ENCODE measurements at places on chromosomes 6 and 20.

DNA sequence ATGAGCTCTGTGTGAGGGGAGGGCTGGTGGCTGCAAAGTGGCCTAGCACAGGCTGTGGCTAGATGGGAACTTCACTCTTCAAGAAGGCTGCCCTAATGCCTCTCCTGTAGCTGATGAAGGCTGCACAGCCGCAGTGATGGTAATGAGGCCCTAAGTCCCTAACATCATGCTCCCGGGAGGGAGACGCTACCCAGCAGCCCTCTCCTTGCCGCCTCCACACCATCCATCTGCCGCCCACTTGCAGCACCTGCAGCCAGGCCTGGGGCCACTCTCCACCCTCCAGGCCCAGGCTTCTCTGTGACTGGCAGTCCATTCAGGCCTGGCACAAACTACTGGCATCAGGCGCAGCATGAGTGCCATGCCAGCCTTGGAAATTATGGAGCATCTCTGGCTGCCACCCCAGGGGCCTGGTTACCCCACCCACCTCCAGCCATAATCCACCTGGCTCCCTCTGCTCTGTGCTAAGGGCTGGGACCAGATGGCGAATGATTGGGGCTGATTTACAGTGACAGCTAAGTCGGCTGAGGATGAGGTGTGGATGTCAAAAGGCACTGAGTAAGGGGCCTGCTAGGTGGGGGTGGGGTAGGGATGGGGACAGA, 284.2 kb downstream of the LRFN2 start:
- no peak for DNase-seq

- no peak for DNase-seq
These were observed 89.2 kb upstream of the BHLHE23 start for GRCh38 chr20:63095718-63096654.

DNA sequence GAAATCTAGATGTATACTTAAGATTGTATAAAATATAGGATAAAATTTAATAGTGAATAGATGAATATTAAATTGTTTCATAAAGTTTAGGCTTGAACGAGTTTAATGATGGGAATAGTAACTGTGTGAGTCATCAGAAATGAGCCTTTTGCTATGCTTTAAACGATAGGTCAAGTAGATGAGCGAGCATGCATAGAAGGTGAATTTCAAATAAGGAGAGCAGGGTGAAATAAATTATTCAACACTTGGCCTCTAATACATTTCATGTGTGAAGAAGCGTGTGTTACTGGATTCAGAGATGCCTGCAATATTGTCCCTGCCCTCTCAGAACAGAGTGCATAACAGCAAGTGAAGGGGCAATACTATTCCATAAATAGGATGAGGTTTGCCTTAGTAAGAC, 74.4 kb upstream of the EYA4 start:
- no peak for DNase-seq

DNA sequence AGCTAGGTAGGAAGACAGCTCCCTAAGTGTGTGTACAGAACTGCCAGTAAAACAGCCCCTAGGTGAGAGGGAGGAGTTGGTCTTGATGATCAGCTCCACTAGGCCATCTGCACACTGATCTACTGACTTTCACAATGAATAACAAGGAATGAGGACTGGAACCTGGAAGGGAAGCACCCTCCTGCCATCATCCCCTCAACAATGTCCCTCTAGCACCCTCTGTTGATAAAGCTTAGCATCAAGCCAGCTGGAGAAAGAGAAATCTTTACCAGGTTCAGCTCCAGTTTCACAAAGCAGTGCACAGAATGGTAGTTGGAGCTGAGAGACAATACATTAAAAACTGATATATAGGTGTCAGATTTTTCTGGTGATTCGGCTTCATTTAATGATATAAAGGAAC, 57.2 kb upstream of the IRAK1BP1 start:
- peak; percentile 1 for DNase-seq

DNA sequence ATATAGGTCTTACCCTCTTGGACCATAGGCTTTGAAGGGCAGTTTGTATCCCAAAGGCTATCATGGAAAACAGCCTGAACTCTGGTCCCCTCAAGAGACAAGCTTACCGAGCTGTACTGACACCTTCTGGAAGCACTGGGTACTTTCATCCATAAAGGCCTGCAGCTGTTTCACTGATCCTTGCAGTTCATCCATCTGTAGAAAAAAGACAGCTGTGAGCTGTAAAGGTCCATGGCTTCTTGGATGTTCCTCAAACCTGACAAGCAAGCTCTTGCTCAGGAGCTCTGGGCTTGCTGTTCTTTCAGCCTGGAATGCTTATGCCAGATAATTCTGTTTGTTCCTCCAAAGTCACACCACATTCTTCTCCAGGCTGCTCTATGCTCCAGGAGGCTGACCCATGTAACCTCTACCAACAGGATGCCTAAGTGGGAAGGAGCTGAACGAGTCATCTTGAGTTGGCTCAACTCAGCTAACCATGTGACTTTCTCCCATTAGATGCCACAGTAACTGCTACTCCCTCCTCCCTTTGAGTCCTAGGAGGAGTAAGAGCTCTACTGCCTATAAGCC, 8.8 kb upstream of the NDRG3 start:
- DNase-seq, result peak; percentile 47

DNA sequence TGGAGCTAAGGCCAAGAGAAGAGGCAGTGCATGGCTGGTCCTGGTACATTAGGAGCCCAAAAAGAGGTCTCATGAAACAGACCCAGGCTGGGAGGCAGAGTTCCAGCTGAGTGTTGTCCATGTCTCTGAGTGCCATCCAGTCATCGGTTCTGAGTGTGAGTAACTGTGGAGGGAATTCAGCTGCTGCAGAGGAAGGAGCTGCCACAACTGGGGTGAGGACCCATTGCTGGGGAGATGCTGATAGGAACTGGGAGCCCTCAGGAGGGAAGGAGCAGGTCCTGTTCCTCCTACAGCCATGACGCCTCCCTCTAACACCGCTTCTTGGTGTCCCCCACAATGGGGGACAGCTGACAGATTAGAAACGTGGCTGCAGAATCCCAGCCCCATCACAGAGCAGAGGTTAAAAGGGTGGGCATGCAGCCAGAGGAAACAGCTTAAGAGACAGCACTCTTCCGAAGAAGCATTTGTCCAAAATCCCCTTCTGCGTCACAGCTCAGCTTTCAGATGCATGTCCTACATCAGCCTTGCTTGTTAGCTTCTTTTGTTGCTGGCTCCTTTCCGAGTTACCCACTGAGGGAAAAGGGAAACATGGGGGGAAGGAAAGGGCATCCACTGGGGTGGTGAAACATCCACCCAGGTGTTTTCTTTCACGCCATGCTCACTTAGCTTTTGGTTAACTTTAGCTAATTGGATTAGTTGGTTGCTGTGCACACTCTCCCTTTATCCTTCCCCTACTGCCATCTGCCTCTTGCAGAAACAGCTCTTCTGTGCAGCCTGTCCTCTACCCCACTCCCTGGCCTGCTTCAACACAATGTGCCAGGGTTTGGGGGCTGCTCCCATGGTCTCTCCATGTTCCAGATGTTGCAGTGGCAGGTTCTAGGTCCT, 239.2 kb downstream of the SYNDIG1 start:
- DNase-seq, result no peak

DNA sequence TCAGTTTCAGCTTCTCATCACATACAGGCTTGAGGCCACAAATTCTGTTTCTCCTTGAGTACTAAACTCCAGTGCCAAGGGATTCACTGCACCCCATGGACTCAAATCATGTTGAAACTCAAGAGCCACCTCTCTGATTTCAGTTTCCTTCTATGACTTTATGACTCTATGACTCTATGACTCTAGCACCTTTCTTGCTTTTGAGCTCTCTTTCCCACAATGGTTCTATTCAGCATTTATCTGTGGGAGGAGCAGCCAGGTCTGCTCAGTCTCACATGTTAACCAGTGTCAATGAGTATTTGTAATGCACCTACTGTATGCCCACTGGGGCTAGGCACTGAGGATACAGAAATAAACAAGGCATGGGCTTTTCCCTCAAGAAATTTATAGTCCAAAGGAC, 14.6 kb upstream of the SLC22A2 start:
- DNase-seq, result no peak

DNA sequence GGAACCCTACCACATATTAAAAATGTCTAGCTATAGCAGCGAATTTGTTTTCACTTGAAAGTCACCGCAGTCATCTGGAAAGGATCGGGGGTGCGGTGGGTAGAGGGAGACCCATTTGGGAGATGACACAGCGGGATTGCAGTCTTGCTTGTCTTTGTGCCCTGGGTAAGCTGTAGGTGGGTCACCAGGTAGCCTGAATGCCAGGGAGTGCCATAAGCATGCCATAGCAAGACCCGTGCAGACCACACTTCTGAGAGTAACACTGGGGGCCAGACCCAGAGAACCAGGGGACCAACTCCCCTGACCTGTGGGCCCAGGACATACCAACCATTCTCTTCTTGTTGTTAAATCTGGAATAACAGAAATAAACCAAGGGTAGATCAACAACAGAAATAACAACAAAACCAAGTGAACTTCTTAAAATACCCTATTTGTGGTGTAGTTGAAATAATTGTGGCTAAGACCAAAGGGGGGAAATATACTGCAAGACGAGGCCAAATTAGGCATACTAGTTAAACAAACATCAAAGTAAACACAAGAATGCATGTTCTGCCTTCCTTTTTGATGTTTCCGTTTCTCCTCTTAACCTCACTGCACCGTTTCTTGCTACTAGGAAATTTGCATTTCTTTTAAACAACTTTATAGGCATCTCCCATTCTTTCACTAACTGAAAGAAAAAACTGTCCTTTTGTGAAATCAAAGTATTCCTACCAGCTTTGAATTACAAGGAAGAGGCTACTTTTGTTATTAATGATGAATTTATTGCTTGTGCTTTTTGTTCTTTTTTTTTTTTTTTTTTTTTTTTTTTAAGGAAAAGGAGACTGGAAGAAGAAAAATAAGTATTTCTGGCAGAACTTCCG, 128.2 kb downstream of the SASH1 start:
- DNase-seq, result no peak

- DNase-seq, result no peak
These were observed 284.2 kb upstream of the SGK1 start for GRCh38 chr6:134602123-134602522.

GRCh38 chr6:105748737-105749161, 337.4 kb upstream of the PRDM1 start:
- DNase-seq, result no peak

- DNase-seq, result no peak
These were observed 93.6 kb downstream of the TMEM242 start for GRCh38 chr6:157229713-157230112.

DNA sequence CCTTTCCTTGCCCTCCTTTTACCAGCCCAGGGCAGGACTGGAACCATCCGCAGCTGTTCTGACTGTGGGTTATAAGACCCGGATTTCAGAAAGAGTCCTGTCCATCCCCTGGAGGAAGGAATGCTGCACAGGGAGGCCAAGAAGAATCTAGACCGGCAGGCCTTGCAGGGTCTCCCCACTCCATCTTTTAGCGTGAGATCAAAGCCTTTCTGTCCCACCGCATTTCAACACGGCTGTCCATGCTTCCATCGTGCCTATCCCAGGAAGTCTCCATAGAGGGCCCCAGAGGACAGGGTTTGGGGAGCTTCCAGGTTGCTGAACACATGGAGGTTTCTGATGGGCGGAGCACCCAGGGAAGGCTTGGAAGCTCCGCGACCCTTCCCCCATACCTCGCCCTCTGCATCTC, 79.3 kb upstream of the AGPAT4 start:
- DNase-seq, result no peak

- no peak for DNase-seq
These were observed 6.0 kb upstream of the FASTKD5 start for GRCh38 chr20:3165473-3166337.

GRCh38 chr6:137181891-137182653, 8.6 kb upstream of the IL22RA2 start:
- no peak for DNase-seq

GRCh38 chr6:36837022-36837339, 2.3 kb downstream of the CPNE5 start:
- no peak for DNase-seq

DNA sequence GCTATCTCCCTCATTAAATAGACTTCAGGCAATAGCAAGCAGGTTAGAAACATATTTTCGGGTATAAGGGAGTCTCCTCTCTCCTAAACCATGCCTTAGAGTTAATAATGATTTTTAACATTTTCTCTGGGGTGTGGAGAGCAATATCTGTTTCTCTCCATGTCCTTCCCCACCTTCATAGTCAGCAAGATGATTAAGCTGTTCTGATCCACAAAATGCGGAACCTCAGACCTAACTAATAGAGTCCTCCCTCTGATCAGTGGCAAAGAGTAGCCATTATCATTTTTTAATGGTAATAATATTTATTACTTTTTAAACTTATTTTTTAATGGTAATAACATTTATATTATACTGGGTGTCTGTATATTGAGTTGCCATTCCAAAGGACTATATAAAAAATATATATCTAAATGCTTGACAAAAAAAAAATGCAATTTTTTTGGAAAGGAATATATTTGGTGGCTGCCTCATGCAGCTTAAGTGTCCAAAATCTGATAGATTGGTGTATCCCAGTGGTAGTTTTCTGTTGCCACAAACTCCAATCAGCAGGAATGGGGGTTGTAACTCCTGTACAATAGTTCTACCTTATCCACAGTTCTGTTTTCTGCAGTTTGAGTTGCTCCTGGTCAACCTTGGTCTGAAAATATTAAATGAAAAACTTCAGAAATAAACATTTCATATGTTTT, 14.0 kb upstream of the BTN3A2 start:
- DNase-seq, result no peak

DNA sequence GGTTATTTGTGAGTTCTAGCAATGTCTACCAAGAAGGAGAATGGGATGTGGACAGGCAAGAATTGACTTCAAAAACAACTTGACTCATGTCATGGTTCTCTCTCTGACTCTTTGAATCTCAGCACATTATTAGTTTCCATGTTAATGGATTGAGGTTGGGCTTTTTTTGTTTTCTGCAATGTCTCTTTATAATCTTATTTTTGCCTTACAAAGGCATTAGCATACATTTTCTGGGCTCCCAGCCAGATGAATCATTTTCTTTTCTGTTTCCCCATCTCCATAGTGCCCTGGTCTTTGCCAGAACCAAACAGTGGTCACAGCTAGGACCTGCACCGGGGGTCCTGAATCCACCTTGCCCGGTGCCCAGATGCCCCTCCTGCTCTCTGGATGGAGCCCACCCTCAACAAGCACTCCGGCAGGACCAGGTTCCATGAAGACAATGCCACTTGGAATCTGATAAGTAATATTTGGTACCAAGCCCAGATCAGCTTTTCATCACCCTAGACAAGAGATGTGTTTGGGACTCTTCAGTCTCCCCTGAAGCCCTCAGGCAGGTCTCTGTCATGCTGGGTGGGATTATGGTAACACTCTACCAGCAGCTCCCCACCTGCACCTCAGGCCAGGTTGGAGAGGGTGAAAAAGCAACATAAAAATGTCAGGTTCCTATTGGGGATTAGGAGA, 266.7 kb upstream of the SULF2 start:
- DNase-seq, result peak; percentile 56

GRCh38 chr6:122580737-122581136, 29.5 kb upstream of the PKIB start:
- DNase-seq, result no peak

DNA sequence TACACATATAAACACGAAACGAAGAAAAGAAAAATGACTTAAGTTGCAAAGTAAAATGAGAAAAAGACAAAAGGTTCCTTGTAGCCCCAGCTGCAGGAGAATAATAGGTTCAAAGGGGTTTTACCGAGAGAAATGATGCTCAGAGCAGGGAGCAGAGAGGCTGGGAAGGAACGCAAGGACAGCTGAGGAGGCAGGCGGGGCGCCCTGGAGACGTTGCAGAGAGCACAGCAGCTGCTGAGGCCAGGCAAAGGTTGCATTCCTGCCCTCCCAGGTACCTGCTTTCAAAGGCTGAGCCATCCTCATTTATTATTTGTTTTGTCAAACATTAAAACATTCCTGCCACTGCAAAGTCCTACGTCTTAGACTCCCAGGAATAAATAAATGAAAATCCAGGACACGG, 16.2 kb upstream of the VAPB start:
- no peak for DNase-seq
